ENCODE measurements at places on chromosomes 6 and 20.
A peak's percentile ranks its signal among the peaks of the same experiment; 100 is the strongest.

- peak; percentile 12 for DNase-seq
These were observed 69.4 kb downstream of the FOXC1 start for GRCh38 chr6:1679031-1679687.

GRCh38 chr20:48381353-48382120 is 446.3 kb downstream of the PREX1 start:
- no peak for DNase-seq

DNA sequence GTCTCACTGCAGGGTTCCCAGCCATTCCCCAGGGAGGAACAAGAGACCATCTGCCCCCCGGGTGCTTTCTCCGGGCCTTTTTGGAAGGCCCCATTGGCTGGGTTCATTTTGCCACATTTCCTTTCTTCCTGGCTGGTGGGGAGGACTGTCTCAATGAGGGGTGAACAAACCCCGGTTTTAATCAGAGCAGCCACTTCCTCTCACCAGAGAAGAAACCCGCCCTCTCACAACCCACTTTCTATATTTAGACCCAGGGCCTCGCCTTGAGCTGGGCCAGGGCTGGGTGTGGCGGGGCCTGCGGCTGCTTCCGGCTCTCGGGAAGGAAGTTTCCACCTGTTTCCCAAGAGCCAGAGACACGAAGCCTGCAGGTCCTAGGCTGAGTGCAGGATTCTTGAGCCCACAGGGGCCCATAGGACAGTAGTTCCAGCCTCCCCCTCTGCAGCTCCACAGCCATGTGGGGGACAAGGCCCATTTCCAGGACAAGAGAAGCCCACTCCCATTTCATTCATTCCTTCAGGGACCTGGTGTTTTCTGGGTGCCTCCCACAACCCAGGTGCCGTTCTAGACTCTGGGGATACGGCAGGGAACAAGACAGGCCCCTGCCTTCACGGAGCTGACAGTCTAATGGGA is 41.8 kb downstream of the RBM38 start:
- no peak for DNase-seq

GRCh38 chr20:25319241-25320034 is 71.2 kb downstream of the ABHD12 start:
- DNase-seq, result no peak

- DNase-seq, result peak; percentile 78
These were observed 494.3 kb downstream of the EPM2A start for GRCh38 chr6:145241039-145241438.

DNA sequence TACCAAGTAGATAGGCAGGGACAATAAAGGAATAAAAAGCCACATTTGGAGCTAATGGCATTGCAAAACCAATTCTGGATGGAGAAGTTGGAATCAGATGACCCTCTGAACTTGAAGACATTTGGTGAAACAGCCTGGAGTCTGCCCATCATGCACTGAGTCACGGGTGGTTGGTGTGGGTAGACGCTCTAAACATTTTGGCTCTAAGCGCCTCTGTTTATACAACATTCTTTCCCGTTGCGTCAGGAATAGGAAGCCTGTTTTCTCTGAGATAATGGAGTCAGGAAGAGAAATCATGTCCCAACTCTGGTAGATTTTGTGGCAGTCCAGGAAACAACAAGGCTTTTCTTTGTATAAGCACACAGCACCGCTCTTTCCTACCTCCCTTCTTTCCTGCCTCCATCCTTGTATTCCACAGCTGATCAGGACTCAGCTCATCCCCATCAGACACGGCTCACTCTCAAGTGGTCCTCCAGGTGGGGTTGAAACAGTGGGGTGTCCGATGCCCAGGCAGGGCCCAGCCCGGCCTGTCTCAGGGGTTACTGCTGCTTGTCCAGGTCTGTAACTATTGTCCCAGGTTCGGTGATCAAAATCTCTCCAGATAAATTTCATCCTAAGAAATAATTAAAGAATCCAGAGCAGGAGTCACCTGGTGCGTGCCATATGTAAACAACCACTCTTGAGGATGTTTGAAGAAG is 12.1 kb upstream of the RAMACL start:
- DNase-seq, result peak; percentile 96

- no peak for DNase-seq
These were observed 656.8 kb upstream of the CHD6 start for GRCh38 chr20:42274986-42275385.

GRCh38 chr6:54132587-54132986 is 21.3 kb downstream of the MLIP start:
- DNase-seq, result no peak

GRCh38 chr6:33880766-33881165 is 77.0 kb upstream of the MLN start:
- DNase-seq, result no peak

DNA sequence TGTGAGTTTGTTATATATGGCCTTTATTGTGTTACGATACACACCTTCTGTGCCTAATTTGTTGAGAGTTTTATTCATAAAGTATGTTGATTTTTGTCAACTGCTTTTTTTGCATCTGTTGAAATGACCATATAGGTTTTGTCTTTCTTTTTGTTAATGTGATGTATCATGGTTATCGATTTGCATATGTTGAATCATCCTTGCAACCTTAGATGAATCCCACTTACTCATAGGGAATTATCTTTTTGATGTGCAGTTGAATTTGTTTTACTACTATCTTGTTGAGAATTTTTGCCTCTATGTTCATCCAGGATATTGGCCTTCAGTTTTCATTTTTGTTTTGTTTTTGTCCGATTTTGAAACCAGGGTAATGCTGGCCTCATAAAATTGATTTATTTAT is 45.7 kb upstream of the TPD52L1 start:
- DNase-seq, result no peak

GRCh38 chr6:29730575-29731126 is 7.4 kb downstream of the HLA-F start:
- no peak for DNase-seq

GRCh38 chr6:159427771-159428170 is 258.6 kb downstream of the FNDC1 start:
- peak; percentile 29 for DNase-seq

GRCh38 chr6:96784650-96785049 is 52.6 kb downstream of the GPR63 start:
- DNase-seq, result no peak

DNA sequence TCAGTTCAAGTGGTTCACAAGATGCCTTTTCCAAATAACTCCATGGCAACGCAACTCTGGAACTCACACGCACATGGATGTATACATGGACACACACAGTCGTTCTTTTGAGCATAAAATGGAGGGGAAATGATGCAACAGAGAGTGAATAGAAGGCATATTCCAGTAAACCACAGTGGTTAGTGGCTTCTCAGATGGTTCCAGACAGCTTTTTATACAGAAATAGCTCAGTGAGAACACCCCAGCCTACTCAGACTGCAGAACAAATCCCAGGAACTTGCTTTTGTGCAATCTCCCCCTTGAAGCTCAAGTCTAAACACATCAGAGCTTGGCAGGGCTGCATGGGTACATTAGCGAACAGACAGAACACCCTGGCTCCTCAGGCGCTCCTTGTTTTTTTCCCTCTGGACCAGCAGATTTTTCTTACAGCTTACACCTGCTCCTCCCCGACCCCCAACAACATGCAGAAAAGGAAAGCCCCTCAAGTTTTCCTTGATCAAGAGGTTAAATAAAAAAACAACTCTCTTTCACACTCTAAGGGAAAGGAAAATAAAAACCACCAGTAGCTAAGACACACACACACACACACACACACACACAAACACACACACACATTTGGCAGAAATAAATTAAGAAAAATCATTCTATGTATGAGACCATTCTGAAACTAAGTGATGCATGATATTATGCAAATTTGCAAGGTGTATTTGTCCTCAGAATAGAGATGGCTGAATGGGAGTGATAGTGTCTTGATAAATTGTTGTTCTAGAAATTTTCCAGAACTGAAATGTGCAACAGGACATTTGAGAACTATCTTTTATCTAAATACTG is 51.2 kb upstream of the RANBP9 start:
- DNase-seq, result peak; percentile 94

DNA sequence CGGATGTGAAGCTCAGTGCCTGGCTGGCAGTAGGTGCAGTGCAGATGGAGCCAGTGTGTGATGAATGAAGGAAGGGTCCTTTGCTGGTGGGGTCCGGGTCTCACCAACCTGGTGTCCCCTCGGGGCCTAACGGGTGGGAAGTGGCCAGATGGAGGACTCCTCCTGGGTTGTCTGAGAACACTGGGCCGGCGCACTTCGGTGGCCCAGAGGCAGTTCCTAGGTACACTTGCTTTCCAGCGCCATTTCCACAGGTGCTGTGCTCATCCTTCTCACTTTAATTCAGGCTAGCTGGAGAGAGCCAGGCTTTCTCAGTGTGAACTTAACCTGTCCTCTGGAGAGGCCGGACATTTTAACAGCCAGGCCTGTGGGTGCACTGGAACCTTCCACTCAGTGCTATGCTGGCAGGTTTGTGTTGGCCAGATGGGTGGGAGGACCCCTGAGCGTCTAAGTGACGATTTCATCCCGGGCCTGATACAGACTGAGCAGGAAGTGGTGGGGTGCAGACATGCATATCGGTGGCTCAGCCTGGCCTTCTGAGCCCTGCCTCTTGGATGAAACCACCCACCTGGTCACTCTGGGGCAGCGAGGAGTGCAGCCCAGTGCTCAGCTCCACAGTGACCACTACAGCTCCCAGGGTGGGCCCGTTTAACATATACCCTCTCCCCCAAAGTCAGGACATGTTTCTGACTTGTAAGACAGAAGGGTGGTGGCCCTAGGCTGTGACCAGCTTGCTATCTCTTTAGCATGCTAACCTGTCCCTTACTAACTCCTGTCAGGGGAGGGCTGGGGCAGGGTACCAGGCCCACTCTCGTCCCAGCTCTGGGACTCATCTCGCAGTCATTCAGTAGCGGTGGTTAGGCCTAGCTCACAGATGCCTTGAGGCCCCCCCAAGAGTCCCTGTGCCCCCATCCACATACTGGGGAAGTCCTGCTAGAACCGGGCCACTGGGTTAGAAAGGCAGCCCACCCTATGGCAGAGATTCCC is 8.2 kb upstream of the PYGB start:
- no peak for DNase-seq

GRCh38 chr6:50824552-50824951 is 5.9 kb downstream of the TFAP2B start:
- no peak for DNase-seq

DNA sequence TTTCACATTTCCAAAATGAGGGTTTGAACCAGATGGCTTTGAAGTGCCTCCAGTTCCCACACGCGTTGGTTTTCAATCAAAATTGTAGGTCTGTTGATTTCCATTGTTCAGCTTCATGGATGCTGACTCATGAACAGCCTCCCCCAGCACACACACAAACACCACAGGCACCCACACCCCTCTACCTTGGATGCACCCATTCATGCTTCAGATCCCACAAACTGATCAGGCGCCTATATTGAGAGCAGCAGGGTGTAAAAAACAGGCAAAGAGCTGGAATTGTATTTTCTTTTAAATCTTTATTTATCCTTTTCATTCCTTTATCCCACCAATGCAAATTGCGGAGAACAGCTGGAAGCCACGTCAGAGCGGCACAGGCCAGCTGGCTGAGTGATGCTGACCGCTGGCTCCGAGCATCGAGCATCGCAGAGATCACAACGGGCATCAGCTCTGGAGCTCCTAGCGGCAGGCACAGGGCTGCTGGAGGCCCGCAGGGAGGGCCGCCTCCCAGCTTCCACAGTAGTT is 29.3 kb upstream of the TBC1D7 start:
- DNase-seq, result peak; percentile 78

DNA sequence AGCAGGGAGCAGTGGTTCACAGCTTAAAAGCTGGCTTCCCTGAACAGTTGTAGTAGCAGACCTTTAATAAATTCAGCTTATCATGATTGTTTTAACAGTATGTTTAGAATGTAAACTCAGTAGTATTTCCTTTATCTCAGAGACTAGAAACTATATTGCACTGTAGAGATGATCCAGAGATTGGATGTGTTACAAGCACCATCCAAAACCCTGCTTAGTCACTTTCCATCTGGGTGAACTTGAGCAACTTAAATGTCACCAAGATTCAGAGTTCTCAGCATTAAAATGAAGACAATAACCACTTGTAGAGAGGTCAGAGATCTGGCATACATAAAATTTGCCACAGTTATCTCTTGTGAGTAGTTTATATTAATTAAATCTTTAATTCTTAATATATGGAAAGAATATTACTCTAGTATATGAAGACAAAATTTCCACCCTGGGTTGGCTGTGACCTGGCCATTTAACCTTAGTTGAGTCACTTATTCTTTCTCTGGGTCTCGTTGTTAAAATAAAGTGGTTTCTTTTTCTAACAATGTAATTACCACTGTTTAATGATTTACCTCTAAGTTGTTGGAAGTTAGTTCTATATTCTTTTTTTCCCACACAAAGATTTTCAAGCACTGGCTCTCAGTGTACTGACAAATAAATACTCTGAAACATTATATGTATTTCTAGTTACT is 239.2 kb upstream of the FKBP1C start:
- DNase-seq, result no peak

GRCh38 chr6:108804956-108805355 is 43.3 kb upstream of the ARMC2 start:
- no peak for DNase-seq
